ENCODE measurements at places on chromosomes 4 and X.
A peak's percentile ranks its signal among the peaks of the same experiment; 100 is the strongest.

DNA sequence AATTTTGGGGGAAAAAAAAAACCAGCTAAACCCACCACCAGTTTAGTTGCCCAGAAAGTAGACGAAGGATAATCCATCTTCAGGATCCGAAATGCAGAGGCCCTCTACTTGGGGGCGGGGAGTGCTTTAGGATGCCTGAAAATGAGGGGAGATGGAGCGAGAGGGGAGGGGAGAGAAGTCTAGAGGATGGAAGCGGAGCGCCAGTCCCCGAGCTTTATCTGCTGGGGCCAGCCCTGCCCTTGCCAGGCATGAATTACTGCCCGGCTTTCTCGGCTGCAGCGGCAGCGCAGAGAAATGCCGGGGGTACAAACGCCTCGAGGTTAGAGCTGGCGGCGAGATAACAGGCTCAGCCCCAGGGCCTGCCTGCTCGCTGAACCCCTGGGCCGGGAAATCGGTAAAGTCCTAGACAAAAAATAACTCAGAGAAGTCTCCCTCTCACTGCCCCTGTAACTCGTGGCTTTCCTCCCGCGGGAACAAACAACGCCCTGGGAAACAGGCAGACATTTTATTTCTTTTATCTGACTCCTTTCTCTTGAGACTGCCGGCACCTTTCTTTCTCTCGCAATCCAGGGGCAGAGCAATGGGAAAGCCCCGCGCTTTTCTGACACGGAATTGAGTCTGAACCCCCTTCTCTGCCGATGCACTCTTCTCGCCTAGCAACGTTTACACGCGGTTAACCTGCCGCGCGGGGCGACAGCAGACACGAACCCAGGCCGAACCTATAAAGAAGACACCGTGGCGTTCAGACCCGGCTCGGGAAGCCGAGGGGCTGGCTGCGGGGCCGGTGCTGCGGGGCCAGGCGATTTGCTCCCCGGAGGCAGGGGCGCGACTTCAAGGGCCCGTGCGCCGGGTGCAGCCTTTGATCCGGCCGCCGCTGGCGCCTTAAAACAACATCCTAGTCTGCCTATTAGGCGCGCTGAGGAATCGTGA, 3.1 kb upstream of the MSX1 start:
- peaks cover 10% of the 10 kb centered on the region for H3K4me1 ChIP-seq
- H3K36me3 ChIP-seq: no peaks in the 10 kb centered on the region
- DNase-seq: no peak
- H3K4me3 ChIP-seq: no peak overlapping the region
- peaks cover 15% of the 10 kb centered on the region for H3K27me3 ChIP-seq

- DNase-seq: no peak
- peaks cover 51% of the 10 kb centered on the region for H3K27me3 ChIP-seq
- H3K27ac ChIP-seq: no peak overlapping the region
- H3K4me3 ChIP-seq: peak overlapping the region; percentile 15
- no peaks in the 10 kb centered on the region for H3K36me3 ChIP-seq
Measured at GRCh38 chr4:25029479-25030276, 1.1 kb downstream of the LGI2 start.

DNA sequence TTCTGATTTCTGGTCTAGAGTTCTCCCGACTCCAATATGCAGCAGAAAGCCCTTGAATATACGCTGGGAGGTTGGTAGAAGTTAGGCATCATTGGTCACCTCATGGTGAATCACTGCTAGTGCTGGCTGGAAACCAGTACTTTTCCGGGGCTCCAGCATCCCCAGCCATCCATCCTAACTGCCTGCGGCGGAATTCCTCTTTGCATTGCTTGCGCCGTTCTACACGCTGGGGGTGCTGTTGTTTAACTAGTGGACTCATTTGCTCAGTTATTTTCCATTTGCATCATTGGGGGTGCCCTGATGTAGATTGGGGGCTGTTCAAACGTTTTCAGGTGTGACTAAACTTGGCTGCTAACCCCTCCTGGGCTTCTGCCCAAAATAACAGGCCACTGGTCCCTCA, 23.3 kb upstream of the GPR50 start:
- peak; percentile 87 for DNase-seq
- H3K36me3 ChIP-seq: no peaks in the 10 kb centered on the region
- H3K27me3 ChIP-seq: peaks cover 22% of the 10 kb centered on the region
- no peak overlapping the region for H3K4me3 ChIP-seq
- peaks cover 5% of the 10 kb centered on the region for H3K4me1 ChIP-seq

DNA sequence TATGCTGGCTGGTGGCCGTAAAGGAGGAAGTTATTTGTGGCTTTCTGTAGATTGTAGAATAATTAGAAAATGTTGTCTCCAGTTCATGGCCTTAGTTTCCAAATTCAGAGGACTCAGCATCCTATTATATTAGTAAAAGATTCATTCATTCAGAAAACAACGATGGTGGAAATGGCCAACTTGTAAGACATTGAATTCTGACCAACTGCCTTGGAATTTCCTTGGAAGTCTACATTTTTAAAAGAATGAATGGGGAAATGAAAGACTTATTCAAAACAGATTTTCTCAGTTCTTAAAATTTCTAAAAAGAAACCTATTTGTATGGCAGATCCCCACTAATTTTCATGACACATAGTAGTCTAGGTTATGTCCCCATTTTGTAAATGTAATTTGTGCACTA, 561.5 kb downstream of the ANKRD50 start:
- no peak for DNase-seq
- H3K27me3 ChIP-seq: no peaks in the 10 kb centered on the region
- no peaks in the 10 kb centered on the region for H3K36me3 ChIP-seq
- H3K4me1 ChIP-seq: no peaks in the 10 kb centered on the region

GRCh38 chrX:37746218-37746941, 33.5 kb upstream of the CYBB start:
- no peaks in the 10 kb centered on the region for H3K4me1 ChIP-seq
- no peaks in the 10 kb centered on the region for H3K36me3 ChIP-seq
- no peak overlapping the region for H3K4me3 ChIP-seq
- DNase-seq: no peak
- no peak overlapping the region for H3K27ac ChIP-seq
- peaks cover 46% of the 10 kb centered on the region for H3K27me3 ChIP-seq

DNA sequence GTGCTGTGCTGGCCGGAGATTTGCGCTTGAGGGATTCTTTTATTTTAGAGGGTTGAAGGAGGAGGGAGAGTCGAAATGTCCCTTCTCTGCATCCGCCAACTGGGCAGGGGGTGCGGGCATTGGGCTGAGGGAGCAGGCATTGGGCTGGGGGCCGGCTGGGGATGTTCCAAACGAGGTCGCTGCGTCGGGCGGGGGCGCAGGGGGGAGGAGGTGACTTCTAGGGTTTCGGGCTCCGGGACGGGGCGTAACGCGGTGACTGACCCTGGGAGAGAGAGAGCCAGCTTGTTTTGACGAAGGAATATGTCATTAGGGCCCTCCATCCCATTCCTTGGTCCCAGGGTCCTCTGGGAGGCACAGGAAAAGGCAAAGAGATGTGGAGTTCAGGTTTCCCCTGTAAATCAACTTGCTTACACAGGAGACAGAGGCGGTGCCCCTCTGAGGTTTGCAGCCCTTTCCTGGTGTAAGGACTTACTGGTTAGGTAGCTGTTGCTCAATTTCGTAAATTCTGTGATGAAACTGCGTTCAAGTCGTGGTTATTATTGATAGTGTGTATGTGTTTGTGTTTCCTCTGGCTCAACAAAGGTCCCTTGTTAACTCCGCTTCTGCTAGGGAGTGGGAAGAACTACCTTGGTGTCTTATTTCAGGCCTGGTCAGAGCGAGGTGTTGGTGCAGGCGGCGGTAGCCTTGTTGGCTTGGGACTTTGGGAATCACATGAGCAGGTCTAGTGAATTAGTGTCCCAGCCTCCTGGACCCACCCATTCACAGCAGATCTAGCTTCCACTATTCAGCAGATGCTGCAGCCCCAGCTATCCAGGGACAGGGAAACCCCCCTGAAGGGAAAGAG, 716 bp downstream of the FHIP1A start:
- peak overlapping the region; percentile 94 for H3K27ac ChIP-seq
- H3K4me1 ChIP-seq: peaks cover 22% of the 10 kb centered on the region
- peak; percentile 75 for DNase-seq
- no peaks in the 10 kb centered on the region for H3K27me3 ChIP-seq
- H3K4me3 ChIP-seq: peak overlapping the region; percentile 90

DNA sequence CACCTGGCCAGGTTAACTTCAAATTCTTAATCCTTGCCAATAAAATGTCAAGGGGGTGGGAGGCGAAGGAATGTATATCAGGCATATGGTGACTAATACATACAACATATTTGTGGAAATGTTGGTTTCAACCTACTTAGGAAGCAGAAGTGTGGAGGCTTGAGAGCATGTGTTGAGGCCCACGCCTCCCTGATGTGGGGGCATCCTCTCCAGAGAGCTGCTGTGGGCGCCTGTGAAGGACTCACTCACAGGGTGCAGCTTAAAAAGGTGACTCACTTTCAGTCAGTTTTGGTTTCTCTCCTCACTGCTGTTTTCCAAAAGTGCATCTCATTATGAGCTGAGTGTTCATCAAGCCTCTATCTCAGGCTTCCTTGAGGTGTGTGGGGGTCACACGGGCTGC, 27.5 kb downstream of the LNX1 start:
- no peak overlapping the region for H3K27ac ChIP-seq
- peaks cover 7% of the 10 kb centered on the region for H3K4me1 ChIP-seq
- DNase-seq: peak; percentile 72
- H3K27me3 ChIP-seq: no peaks in the 10 kb centered on the region
- H3K36me3 ChIP-seq: no peaks in the 10 kb centered on the region
- no peak overlapping the region for H3K4me3 ChIP-seq

DNA sequence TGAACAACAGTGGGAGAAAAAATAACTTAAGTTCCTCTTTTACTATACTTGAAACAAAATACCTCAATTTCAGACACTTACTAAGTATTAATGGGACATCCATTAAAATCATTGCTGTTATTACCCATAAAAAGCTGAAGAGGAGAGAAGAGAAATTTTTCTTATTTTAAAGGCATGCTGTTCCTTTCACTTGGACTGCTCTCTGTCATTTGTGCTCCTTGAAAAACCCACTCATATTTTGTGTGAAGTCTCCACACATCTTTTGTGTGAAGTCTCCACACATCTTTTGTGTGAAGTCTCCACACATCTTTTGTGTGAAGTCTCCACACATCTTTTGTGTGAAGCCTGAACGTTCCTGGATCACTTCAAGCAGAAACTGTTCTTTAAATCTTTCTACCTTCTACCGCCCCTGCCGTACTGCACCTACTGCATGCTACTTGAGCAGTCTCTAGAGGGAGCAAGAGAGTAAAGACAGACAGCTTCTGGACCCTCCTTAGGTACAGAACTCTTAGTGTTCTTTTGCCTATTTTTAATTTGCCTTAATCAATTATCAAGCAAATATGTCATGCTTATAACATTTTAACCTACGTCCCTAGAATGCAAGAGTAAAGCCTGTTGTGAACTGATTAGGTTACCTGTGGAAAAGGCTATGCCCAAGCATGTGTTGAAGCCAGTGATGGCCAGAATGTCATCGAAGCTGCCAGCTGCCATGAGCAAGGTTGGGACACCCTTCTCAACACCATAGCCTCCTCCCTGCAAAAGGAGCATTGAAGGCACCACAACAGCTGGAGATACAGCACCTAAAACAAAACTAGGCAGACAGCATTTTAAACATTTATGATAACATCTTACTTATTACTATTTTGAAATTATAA, 27.1 kb upstream of the SLC9B1 start:
- H3K4me1 ChIP-seq: no peaks in the 10 kb centered on the region
- DNase-seq: peak; percentile 58
- H3K27ac ChIP-seq: no peak overlapping the region
- peaks cover 25% of the 10 kb centered on the region for H3K36me3 ChIP-seq
- H3K27me3 ChIP-seq: no peaks in the 10 kb centered on the region

- peaks cover 29% of the 10 kb centered on the region for H3K27me3 ChIP-seq
- no peaks in the 10 kb centered on the region for H3K4me1 ChIP-seq
- H3K27ac ChIP-seq: no peak overlapping the region
- H3K36me3 ChIP-seq: no peaks in the 10 kb centered on the region
Measured at GRCh38 chrX:112759512-112759911, 79.8 kb upstream of the LHFPL1 start.

DNA sequence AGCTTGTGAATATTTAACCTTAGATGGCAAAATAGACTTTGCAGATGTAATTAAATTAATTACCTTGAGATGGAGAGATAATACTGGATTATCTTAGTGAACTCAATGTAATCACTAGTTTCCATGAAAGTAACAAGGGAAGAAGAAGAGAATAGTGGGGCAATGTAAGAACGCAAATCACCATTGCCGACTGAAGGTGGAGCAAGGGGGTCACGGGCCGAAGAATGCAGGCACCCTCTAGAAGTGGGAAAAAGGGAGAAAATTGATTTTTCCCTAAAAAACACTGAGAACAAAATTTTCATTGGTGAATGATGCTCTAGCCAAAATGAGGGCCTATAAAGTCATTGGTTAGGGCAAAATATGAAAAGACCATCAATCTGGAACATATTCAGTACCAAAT, 375.6 kb upstream of the EPHA5 start:
- H3K27ac ChIP-seq: no peak overlapping the region
- no peaks in the 10 kb centered on the region for H3K36me3 ChIP-seq
- no peak overlapping the region for H3K4me3 ChIP-seq
- H3K27me3 ChIP-seq: no peaks in the 10 kb centered on the region
- no peak for DNase-seq
- H3K4me1 ChIP-seq: no peaks in the 10 kb centered on the region

GRCh38 chrX:45379236-45379635, 178.6 kb upstream of the DIPK2B start:
- H3K4me3 ChIP-seq: no peak overlapping the region
- H3K4me1 ChIP-seq: no peaks in the 10 kb centered on the region
- H3K27me3 ChIP-seq: peaks cover 59% of the 10 kb centered on the region
- no peak overlapping the region for H3K27ac ChIP-seq
- H3K36me3 ChIP-seq: no peaks in the 10 kb centered on the region

- H3K4me3 ChIP-seq: no peak overlapping the region
- peaks cover 20% of the 10 kb centered on the region for H3K4me1 ChIP-seq
- H3K27ac ChIP-seq: peak overlapping the region; percentile 10
- no peaks in the 10 kb centered on the region for H3K27me3 ChIP-seq
- H3K36me3 ChIP-seq: no peaks in the 10 kb centered on the region
Measured at GRCh38 chr4:101643186-101643837, 147.2 kb upstream of the BANK1 start.

- no peaks in the 10 kb centered on the region for H3K27me3 ChIP-seq
- DNase-seq: peak; percentile 53
- no peaks in the 10 kb centered on the region for H3K36me3 ChIP-seq
- no peak overlapping the region for H3K4me3 ChIP-seq
- no peaks in the 10 kb centered on the region for H3K4me1 ChIP-seq
Measured at GRCh38 chr4:145435646-145436045, 46.0 kb upstream of the SMAD1 start.

DNA sequence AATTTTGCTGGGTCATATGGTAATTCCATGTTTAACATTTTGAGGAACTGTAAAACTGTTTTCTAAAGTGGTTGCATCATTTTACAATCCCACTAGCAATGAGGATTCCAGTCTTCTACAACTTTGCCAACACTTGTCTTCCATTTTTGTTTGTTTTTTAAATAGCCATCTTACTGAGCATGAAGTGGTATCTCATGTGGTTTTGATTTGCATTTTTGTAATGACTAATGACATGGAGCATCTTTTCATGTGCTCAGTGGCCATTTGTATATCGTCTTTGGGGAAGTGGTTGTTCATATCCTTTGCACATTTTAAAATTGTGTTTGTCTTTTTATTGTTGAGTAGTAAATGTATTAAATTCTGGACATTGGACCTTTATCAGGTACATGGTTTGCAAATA, 94.7 kb downstream of the TMEM131L start:
- no peaks in the 10 kb centered on the region for H3K27me3 ChIP-seq
- H3K36me3 ChIP-seq: peaks cover 14% of the 10 kb centered on the region
- no peak for DNase-seq
- H3K4me3 ChIP-seq: no peak overlapping the region

GRCh38 chrX:57172544-57172943, 35.3 kb upstream of the SPIN2A start:
- peaks cover 31% of the 10 kb centered on the region for H3K27me3 ChIP-seq
- no peaks in the 10 kb centered on the region for H3K4me1 ChIP-seq
- H3K27ac ChIP-seq: no peak overlapping the region
